Colonic mucosa (tissue), 4 donors: ENCODE measurements at places on chromosomes 2 and 18. TPM values are rescaled to one million over a fixed set of nuclear protein-coding genes. Genes with fewer than 3 reads are reported as not detected.

GRCh38 chr2:86213699-86214502 lies 14.6 kb downstream of the MRPL35 start:
- peak overlapping the region; percentile 60 for H3K27ac ChIP-seq
- H3K36me3 ChIP-seq, result peaks cover 3% of the 10 kb centered on the region
- H3K27me3 ChIP-seq, result no peaks in the 10 kb centered on the region
- peaks cover 14% of the 10 kb centered on the region for H3K4me1 ChIP-seq
- peak; percentile 57 for DNase-seq

- no peak for DNase-seq
- H3K27me3 ChIP-seq, result no peaks in the 10 kb centered on the region
- no peak overlapping the region for H3K27ac ChIP-seq
- no peaks in the 10 kb centered on the region for H3K36me3 ChIP-seq
Measured at GRCh38 chr2:180227461-180227860, 220.4 kb upstream of the CWC22 start.

DNA sequence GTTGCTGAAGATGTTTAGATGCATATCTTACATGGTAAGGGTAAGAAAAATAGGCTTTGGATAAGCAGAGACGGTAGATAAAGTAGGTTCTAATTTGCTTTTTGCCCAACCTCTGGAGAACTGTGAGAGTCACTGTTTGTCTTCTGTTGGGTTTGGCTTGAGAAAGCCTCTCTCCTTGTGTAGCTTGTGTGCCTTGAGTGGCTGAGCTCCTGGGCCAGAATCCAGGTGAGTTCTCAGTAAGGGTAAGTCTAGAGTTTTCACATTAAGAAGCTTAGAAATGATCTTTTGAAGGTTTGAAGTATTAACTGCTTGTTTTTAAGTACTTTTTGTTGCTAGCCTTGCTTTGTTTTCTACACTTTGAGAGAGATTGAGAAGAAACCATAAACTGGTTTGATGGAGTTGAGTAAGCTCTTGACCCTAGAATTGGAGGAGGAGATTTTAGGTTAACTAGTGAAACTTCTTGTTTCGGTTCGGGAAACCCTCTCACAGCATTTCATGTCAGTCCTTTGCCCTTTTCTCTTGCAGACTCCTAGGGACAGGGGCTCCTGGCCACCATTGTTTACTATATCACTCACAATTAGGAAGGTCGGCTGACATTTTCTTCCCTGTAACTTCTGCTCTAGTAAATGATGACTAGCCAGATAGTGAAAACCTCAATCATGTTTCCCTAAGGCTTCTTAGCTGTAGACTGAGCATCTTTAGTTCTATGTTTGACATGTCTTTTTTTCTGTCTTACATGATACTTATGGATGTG lies 26.0 kb downstream of the MAP4K4 start:
- no peaks in the 10 kb centered on the region for H3K4me1 ChIP-seq
- no peak overlapping the region for H3K4me3 ChIP-seq
- H3K27ac ChIP-seq, result no peak overlapping the region
- no peak for DNase-seq
- H3K36me3 ChIP-seq, result no peaks in the 10 kb centered on the region
- H3K27me3 ChIP-seq, result no peaks in the 10 kb centered on the region

DNA sequence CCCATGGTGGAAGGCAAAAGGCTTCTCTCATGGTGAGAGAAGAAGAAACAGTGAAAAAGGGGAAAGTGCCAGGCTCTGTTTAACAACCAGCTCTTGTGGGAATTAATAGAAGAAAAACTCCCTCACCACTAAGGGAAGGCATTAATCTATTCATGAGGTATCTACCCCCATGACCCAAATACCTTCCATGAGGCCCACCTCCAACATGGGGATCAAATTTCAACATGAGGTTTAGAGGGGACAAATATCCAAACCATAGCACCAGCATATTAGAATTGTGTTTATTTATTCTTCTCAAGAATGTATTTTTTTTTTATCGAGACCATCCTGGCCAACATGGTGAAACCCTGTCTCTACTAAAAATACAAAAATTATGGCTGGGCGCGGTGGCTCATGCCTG lies 4.9 kb upstream of the CFLAR start:
- no peaks in the 10 kb centered on the region for H3K27me3 ChIP-seq
- no peak overlapping the region for H3K27ac ChIP-seq
- H3K36me3 ChIP-seq, result no peaks in the 10 kb centered on the region
- H3K4me3 ChIP-seq, result no peak overlapping the region
- DNase-seq, result no peak

- peak overlapping the region; percentile 53 for H3K4me3 ChIP-seq
- H3K27me3 ChIP-seq, result peaks cover 55% of the 10 kb centered on the region
- H3K4me1 ChIP-seq, result no peaks in the 10 kb centered on the region
- H3K27ac ChIP-seq, result peak overlapping the region; percentile 52
- no peaks in the 10 kb centered on the region for H3K36me3 ChIP-seq
Measured at GRCh38 chr2:136116151-136116812, 1.7 kb downstream of the CXCR4 start.

DNA sequence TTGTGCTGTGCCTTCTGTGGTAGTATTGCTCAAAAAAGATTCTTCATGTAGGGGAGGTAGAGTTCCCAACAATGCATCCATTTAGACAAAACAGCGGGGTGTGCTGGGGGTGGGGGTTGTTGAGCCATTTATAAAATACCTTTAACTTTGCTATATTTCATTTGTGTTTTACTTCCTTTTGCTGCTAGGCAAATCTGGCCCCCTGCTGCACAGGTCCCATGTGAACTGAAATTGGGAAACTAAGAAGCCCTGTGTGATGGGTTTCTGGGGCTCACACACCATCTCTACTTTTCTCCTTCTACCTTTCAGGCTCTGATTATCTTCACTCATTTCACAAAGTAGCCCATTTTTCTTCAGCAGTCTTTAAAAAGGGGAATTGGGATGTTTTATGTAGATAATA lies 52.7 kb upstream of the ITGA4 start:
- no peaks in the 10 kb centered on the region for H3K27me3 ChIP-seq
- H3K4me3 ChIP-seq, result no peak overlapping the region
- H3K4me1 ChIP-seq, result no peaks in the 10 kb centered on the region
- H3K27ac ChIP-seq, result no peak overlapping the region
- no peak for DNase-seq
- H3K36me3 ChIP-seq, result no peaks in the 10 kb centered on the region

Gene FAM124B
- 0.37 TPM for total RNA-seq

Gene KCNG2
- total RNA-seq, result not detected

Gene CD8B2
- 0.22 TPM for total RNA-seq

Gene MAPK4
- 0.27 TPM for total RNA-seq
